NCI-H1092 treated with DMSO at 0.1 percent for 48 hours (cell line): ENCODE measurements at places on chromosomes 3 and 15.
A peak's percentile ranks its signal among the peaks of the same experiment; 100 is the strongest.

DNA sequence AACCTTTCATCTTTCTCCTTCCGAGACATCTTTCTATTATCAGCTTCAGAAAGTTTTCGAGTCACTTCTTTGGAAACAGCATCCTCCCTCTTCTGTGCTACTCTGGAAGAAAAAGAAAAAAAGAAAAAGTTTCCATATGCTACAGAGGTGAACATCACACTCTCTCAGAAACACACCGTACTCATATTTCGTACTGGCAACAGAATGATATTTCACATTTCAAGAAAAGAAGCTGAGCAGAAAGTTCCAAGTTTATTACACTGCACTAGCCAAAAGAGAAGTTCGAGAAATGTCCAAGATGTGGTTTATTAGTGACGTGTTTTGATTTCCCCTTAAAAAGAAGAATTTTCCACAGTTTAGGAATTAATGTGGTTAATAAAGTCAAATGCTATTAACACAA, 6.0 kb downstream of the SSR3 start:
- DNase-seq: no peak

- no peak for DNase-seq
Measured at GRCh38 chr15:85582131-85583079, 202.0 kb downstream of the AKAP13 start.

- no peak for DNase-seq
Measured at GRCh38 chr3:192636517-192637444, 90.6 kb downstream of the FGF12 start.

- no peak for DNase-seq
Measured at GRCh38 chr3:178270838-178271237, 265.4 kb upstream of the KCNMB2 start.

DNA sequence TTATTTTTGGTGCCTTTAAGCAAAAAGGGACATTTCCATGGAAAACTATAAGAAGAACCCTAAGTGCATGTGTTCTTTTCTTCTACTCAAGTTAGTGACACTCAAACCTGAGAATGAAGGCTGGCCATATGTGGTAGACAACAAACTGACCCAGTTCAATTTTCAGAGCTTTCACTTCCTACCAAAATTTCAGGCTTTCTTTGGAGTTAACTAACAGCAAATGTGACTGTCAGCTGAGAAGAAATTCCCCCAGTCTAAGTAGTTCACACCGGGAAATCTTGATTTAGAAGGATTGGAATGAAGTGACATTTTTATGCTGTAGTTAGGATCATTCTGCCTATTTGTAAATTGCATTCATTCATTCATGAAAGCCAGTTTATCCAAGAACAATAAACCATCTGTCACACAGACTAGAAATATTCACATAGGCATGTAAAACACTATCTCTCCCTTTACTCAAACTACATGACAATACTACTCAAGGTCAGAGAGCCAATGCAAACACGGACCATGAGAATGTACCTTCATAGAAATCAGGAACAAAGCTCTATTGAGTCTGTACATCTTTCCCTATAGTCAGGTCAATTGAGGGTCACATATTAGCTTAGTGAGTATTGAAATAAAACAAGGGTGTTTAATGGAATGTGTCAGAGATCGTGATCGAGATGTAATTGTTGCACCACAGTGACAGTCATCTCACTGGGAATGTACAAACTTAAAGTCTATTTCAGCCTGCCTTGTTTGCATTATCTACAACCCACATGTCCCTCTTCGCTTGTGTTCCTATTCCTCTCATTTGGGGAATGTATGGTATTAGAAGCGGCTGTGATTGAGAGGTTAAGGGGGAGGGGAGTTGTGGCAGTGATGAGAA, 113.8 kb upstream of the TGFBR2 start:
- no peak for DNase-seq

- no peak for DNase-seq
Measured at GRCh38 chr3:194132465-194133286, 3.3 kb upstream of the HES1 start.

GRCh38 chr15:40845511-40846284, 1.9 kb downstream of the SPINT1 start:
- DNase-seq: no peak

DNA sequence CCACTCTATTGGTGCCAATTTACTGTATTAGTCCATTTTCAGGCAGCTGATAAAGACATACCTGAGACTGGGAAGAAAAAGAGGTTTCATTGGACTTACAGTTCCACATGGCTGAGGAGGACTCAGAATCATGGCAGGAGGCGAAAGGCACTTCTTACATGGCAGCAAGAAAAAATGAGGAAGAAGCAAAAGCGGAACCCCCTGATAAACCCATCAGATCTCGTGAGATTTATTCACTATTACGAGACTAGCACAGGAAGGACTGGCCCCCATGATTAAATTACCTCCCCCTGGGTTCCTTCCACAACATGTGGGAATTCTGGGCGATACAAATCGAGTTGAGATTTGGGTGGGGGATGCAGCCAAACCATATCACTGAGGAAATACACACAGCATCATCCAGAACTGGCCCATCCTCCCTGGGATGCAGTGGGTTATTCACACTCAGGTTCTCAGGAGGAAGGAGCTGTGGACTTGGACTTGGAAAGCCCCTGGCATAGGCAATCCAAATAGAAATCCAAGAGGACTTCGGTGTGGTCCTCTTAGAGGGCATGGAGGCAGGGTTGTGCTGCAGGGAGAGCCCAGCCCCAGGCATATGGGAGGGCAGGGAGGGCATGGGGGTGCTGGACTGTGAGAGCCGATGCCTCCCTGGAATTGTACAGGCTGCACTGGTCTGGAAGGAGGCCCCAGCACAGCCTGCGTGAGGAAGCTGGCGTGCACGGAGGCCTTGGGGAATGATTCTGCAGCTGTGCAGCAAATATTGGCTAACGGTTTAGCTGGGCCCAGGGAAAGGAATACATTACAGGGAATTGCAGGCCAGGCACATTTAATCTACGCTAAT, 62.9 kb downstream of the EFCAB12 start:
- DNase-seq: no peak

GRCh38 chr3:46242120-46242519, at the start of gene CCR3:
TSS of gene CCR3 (plus strand) at chr3:46242460. CDS start at chr3:46265159, 22,699 bp downstream.
- no peak for DNase-seq

DNA sequence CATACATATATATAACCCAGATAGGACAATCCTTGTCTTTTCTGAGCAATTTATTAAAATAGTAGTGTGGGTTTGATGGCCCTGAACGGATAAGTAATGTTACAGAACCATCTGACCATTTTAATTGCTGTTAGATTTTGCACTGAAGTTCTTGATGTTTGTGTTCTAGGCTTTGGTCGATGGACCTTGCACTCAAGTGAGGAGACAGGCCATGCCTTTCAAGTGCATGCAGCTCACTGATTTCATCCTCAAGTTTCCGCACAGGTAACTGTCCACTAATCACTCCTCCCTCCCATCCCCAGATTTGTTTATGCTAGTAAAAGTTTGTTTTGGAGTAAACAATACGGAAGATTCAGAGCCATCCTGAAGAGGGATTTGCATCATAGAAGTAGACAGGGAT, 1.3 kb downstream of the RPL14 start:
- no peak for DNase-seq

DNA sequence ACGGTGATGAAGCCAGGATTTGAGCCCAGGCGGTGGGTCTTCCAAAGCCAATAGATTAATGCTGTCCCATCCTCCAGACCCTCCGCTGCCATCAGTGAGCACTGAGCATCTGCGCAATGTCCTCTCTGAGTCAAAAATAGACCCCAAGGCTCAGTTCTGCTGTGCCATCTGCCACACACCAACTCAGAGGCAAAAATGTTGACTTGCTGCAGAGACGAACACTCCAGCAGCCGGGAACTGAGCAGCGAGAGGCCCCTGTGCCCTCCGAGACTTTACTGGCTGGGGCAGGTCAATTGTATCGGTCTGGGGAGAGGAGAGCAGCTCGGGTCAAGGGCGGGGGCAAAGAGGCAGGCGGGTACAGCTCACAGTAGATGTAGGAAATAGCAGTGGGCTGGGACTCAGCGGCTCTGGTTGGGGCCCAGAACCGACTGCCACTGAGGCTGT, 41.5 kb upstream of the ATP2B2 start:
- no peak for DNase-seq

DNA sequence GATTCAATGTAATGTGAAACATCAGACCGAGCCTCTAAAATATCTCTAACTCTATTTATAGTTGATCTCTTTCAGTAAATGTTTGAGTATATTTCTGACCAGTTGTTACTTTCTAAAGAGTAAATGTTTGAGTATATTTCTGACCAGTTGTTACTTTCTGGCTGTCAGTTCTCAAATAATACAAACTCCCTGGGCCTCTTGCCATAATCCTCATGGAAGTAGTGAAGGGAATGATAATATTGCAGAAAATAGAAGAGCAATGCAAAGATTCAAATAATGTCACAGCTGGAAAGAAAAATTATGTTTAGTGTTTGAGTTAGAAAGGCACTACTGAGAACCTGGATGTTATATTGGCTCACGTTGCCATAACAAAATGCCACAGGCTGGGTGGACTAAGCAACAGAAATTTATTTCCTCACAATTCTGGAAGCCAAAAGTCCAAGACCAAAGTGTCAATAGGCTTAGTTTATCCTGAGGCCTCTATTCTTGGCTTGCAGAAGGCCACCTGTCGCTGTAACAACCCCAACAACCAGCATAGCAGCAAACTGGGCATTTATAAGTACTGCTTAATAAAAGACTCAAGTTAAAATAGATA, 470.6 kb upstream of the BCHE start:
- DNase-seq: no peak

DNA sequence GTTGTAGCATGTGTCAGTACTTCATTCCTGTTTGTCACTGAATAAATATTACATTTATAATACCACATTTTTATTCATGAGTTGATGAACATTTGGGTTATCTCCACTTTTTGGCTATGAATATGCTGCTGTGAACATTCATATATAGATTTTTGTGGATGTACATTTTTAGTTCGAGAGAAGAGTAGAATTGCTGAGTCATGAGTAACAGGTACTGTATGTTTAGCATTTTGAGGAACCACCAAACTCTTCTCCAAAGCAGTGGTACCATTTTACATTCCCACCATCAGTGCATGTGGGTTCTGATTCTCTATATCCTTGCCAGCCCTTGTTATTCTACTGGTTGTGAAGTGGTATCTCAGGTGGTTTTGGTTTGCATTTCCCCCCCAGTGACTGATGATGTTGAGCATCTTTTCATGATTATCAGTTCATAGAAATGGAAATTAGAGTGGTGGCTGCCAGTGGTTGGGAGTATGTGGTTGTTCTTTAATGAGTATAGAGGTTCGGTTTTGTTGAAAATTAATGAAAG, 59.6 kb downstream of the CCDC66 start:
- DNase-seq: no peak

DNA sequence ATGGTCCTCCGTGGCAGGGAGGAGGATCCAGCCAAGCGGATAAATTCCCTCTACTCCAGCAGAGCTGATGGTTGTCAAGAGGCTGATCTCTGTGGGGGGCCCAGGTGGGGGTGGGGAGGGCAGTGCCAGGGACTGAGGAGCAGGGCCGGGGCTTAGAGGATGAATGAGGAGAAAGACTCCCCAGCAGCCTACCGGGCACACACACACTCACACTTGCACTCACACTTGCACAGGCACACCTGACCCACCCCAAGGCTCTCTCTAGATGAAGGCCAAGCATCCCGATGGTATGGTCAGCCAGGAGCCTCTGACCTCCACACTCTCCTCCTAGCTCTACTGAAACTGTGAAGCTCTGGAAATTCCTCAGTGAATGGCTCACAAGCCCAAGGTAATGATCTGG, 131.3 kb upstream of the PRR20G start:
- peak; percentile 30 for DNase-seq

DNA sequence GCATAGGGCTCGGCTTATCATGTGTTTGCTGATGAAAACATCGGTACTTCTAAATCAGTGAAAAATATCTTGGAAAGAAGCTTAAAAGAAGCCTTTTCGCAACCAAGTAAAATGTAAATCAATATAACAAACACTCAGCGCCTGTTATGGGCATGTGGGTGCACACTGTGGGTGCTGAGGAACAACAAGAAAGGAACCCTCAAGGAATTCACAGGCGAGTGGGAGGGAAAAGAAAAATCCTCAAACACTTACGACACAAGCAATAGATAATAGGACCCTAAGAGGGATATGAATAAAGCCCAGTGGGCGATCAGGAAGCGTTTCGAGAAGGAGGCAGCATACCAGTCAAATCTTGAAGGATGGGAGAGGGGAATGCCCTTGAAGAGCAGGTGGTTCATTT, 21.9 kb downstream of the GLDN start:
- no peak for DNase-seq

- DNase-seq: peak; percentile 65
Measured at GRCh38 chr15:66025015-66025452, 155.7 kb downstream of the RAB11A start.

DNA sequence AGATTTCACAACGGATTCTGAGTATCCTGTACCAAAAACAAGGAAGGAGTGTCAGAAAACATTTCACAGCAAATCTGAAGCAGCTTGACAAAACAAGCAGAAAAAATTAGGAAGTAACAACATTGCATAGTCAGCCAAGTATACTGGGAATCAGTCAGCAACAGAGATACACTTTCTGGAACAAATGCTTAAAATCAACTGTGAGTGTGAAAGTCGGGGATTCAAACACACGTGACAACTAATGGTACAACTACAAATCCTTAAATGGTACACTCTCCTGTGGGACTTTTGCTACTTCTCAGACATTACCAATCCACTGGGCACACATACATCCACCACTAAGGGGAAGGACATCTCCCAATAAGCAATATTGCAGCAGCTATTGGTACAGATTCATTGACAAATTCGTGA, 296.6 kb upstream of the MME start:
- DNase-seq: no peak

GRCh38 chr3:34725774-34726173, 913.6 kb upstream of the ARPP21 start:
- no peak for DNase-seq

DNA sequence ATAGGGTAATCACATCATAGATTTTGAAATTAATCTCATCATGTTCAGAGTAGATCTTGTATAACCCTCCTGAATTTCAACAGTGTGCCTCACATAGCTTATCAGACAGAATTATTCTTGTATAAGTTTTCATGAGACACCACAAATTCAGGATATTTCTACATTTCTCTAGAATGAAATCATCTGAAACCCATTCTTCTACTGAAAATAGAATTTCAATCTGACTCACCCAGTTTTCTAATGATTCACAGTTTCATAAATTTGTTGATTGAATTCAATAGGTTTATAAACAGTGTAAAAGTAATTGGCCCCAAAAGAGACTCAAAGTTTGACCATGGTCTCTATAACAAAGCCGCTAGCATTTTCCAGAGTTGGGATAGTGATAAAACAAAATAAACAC, 1082.6 kb upstream of the EPHA6 start:
- DNase-seq: no peak

DNA sequence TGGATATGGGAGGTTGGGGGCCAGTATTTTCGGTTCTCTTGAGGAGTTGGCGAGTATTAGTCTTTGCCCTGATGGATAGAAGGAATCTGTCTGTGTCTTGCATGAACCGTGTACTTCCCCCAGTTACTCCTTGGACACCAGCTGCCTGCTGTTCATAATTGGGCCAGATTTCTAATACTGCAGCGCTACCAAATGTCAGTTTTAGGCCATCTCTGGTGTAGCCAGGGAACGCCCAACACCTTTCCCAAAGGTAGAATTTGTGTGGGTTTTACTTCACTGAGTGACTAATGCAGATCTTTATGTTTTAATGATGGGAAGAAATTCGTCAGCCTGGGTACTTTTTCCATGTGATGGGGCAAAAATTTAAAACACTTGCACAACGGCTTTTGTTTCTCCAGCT, 18.4 kb downstream of the FLNB start:
- DNase-seq: peak; percentile 32
